CD4-positive, CD25-positive, alpha-beta regulatory T cell (primary cell): ENCODE measurements at places on chromosomes 6 and 20.

DNA sequence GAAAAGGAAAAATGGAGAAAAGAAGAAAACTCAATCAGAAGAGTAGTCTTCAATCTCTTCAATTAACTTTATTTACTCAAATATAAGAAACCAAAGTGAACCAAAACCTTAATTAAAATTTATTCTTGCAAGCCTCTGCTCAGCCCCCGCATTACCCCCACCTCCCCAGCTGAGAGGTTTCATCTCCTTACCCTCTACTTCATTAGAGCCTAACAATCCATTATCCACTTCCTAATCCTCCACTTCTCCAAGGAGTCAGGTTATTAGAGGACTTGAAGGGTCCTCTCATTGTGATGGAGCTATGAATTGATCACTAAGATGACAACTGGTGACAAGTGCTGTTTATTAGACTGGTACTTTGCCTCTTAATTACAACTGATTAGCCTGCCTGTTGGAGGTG lies 956.5 kb downstream of the TFAP2A start:
- no peak for DNase-seq

DNA sequence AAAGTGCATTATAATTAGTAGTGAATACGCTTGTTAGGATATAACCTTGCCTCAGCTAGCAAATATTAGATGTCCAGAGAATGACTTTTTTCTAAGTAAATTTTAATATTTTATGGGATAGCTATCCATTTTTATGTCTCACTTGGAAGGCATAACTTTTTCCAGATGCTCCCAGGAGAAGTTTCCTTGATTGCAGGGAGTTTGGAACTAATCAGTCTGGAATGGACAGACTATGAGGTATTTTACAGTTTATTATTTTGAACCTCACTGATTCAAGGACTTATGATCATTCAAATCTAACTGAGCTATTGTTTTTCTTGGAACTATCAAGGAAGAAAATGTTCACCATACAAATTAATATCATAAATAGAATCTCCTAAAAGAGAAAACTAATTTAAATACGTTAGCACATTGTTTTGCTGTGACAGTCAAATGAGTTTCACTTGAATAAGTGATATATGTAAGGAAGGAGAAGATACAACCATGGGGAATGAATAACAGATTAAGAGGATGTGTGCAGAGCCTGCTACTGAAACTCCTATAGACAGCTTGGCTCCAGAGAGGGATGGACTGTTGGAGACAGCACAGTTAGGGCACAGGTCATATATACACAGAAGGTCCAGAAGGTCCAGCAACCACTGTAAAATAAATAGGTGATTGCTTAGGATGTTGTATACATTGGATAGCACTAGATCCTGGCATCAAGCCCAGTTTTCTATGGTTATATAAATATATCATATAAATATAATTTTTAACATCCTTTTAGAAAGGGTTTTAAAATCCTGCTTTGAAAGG lies 20.6 kb upstream of the LCA5 start:
- no peak for DNase-seq

DNA sequence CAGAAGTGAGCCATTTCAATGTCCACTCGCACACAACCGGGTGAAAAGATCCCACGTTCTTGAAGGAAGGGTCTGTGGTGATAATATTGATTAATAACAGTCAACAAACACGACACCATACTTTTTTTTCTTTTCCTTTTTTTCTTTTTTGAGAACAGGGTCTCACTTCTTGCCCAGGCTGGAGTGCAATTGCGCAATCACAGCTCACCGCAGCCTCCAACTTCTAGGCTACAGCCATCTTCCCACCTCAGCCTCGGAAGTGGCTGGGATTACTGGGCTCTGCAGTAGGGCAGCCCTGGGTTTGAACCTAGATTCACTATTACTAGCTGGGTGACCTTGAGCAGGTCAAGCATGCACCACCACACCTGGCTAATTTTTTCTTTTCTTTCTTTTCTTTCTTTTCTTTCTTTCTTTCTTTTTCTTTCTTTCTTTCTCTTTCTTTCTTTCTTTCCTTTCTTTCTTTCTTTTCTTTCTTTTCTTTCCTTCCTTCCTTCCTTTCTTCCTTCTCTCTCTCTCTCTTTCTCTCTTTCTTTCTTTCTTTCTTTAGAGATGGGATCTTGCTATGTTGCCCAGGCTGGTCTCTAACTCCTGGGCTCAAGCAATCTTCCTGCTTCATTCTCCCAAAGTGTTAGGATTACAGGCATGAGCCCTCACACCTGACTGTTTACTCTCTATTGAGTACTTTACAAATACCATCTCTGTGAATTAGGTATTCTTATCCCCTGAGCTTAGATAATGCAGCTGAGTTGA lies 123.9 kb downstream of the SNX5 start:
- no peak for DNase-seq

DNA sequence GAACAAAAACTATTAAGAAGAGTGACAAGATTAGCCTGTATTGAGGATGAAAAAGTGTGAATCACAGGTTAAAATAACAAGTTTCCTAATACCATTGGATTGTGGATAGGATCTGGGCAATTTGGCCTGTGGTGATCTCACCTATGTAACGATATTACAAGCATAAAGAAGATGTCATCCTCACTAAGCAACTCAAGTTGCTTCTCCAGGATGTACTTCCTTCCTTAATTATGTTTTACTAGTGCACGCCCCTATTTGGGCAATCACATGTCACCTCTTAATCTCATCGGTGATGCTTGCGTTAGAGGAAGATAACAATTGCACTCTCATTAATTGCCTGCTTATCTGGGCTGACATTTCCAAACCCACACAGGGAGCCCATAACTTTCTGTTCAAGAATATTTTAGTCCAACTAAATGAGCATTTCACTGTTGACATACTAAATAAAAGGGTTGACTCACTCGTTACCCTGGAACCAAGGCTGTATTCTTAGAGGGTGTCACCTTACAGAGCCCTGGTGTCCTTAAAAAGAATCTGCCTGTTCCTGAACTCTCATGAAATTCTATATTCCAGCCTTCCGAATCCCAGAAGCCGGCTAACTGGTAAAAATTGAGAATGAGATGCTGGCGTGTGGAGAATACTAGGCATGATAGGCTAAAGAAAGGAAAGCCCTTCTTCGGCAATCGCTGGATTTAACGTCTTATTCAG lies 88.2 kb upstream of the ATXN1 start:
- peak; percentile 45 for DNase-seq
